NCI-H510A treated with DMSO at 0.1 percent for 48 hours (cell line): ENCODE measurements at places on chromosomes 12 and 14.

DNA sequence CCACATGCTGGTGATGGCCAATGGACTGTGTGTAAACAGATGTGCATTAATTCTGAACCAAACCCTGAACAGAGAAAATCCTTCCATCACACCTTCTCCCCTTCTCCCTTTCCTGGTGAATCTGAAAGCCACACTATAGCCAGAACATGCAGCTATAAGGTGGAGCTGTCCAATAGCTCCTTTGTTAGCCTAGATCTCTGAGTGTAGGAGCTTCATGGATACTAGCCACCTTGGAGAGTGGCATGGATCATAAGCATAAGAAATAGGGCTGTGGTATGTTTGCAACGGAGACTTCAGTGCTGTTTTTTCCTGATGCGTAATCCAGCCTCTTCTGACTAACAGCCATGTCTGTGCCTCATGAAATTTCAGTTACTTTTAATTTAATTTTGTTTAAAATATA lies 364.5 kb downstream of the BTG1 start:
- no peak for DNase-seq

DNA sequence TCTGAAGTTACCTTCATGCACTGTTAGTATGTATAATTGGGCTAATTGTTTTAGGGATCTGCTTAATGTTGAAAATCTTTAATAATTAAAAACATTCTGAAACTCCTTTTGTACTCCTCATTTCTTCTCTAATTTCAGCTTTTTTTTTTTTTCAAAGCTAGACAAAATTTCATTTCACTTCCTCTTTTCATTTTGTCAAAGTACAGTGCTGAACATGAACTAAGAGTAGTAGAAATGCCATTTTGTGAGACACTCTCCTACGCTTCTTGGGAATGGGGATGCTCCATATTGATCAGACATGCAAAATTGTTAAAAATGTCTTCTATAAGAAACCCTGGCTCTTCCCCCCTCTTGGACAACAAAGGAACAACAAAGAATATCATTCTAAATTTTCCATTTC lies 1.7 kb downstream of the ABCD2 start:
- DNase-seq, result no peak

- no peak for DNase-seq
These were observed 295.1 kb downstream of the GRIN2B start for GRCh38 chr12:13686260-13686659.

DNA sequence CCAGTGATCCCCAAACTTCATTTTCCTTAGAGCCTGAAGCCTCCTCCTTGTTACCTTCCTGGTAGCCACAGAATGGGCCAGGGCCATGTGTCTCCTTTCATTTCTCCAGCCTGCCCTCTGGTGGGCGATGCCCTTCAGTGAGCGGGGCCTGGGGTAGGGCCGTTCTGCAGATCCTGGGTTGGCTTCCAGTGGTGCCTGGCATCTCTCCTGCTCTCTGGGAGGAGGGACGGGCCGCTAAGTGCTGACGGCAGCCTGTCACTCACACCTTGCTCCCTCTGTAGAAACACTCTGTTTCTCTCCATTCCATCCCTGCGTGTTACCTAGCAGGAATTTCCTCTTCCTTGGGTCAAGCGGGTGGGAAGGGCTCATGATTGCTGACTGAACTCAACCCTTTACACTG lies 232.1 kb downstream of the CACNA1C start:
- DNase-seq, result peak; percentile 78

GRCh38 chr12:66962290-66962689 lies 283.4 kb upstream of the GRIP1 start:
- DNase-seq, result no peak

DNA sequence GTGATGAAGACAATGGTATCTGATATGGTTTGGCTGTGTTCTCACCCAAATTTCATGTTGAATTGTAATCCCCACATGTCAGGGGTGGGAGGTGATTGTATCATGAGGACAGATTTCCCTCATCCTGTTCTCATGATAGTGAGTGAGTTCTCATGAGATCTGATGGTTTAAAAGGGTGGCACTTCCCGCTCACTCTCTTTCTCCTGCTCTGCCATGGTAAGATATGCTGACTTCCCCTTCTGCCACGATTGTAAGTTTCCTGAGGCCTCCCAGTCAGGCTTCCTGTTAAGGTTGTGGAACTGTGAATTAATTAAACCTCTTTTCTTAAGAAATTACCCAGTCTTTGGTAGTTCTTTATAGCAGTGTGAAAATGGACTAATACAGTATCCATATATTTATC lies 25.6 kb upstream of the PTHLH start:
- DNase-seq, result no peak

GRCh38 chr14:81990312-81990761 lies 456.7 kb upstream of the SEL1L start:
- DNase-seq, result peak; percentile 62

DNA sequence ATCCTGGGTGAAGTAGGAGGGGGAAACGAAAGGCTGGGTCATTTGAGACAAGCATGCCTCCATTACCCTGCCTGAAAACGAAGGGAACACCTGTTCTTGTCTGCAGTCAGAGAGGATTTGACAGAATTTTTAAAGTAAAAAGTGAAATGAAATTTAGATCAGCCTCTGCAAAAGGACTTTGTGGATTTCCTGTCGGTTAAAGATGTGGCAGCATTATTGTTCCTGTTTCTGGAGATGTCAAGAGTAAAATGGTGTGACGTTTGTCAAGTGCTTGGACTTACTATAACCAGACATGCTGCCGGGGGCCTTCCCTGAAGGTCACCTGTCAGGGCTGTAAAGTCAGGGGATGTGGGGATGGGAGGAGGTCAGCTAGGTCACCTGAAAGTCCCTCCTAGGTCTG lies 32.0 kb downstream of the NRXN3 start:
- DNase-seq, result no peak

GRCh38 chr14:56057071-56057741 lies 61.0 kb upstream of the PELI2 start:
- DNase-seq, result peak; percentile 44

- DNase-seq, result no peak
These were observed 3.5 kb downstream of the SERPINA5 start for GRCh38 chr14:94584591-94585280.

DNA sequence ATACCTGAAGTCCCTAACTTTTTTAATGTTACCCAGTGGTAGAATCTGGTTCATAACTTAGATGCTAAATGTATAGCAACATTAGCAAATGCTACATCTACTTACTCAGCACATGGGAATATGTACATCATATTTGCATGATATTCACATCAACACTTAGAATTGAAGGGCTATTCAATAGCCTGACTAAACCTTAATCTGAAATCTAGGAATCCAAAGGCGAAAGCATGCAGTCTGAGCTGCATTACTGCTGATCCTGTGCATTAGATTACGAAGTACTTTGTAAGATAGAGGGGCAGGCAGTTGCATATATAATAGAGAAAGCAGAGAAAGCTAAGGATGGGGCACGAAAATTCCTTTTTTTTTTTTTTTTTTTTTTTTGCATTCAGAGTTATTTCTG lies 40.4 kb downstream of the SLC38A4 start:
- no peak for DNase-seq

DNA sequence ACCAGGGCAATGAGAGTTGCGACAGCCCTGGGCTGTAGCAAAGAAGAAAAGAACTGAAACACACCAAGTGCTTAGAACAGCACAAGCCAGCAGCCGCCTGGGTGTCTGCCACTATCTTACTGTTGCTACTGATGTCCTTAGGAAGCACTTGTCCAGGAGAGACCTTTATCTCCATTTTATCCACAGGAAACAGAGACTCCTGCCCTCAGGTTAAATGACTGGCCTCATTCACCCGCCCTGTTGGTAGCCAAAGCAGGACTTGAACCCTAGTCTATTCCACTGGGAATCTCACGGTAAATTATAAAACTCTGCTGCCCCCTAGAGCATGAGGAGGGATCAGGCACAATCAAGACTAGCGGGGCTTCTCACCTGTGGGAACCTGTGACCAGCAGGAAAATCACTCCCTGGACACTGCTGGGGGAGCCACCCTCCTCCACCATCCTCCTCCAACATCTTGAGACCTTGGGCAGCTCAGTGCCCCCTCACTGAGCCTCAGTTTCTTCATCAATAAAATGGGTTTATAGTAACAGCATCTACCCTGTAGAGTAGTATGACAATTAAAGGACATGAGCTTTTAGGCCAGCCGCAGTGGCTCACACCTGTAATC lies 20.5 kb upstream of the TESC start:
- peak; percentile 88 for DNase-seq

- no peak for DNase-seq
These were observed 32.4 kb downstream of the BICD1 start for GRCh38 chr12:32139064-32139421.

- no peak for DNase-seq
These were observed 44.3 kb downstream of the TMTC2 start for GRCh38 chr12:82730953-82731459.

- DNase-seq, result no peak
These were observed 85.5 kb upstream of the VRK1 start for GRCh38 chr14:96711559-96712267.

DNA sequence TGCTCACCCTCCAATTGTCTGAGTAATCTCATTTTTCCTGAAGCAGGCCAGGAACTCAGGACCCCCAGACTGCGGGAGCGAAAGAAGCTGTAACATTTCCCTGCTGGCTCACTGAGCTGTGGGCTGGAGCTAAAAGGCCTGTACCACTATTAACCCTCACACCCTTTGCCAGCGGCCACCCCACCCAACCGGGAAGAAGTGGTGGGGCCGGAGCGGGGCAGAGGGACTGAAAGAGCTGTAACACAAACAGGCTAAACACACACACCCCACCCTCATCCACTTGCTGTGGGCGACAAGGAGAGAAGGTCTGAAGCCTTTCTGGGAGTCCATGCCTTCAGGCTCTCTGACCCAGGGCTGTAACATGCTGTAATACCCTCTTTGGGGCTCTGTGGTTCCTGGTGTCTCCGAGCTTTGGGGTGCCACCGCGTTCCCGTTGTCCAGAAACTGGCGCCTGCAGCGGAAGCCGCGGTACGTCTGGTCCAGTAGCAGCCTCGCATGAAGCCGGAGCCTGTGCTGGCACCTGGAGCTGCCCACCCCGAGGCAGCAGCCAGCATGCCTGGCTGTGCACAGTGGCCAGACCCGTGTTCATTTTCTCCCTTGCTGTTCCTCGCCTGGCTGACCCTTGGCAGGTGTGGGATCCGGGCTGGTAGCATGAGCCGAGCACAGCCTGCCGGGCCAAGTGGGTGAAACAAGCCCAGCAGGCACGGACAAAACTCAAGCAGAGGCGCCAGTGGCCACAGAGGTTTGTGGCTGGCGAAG lies 345.5 kb upstream of the MGAT4C start:
- no peak for DNase-seq

- no peak for DNase-seq
These were observed 175.3 kb downstream of the PLCZ1 start for GRCh38 chr12:18562531-18562930.

GRCh38 chr14:27267876-27268275 lies 670.0 kb upstream of the NOVA1 start:
- no peak for DNase-seq

DNA sequence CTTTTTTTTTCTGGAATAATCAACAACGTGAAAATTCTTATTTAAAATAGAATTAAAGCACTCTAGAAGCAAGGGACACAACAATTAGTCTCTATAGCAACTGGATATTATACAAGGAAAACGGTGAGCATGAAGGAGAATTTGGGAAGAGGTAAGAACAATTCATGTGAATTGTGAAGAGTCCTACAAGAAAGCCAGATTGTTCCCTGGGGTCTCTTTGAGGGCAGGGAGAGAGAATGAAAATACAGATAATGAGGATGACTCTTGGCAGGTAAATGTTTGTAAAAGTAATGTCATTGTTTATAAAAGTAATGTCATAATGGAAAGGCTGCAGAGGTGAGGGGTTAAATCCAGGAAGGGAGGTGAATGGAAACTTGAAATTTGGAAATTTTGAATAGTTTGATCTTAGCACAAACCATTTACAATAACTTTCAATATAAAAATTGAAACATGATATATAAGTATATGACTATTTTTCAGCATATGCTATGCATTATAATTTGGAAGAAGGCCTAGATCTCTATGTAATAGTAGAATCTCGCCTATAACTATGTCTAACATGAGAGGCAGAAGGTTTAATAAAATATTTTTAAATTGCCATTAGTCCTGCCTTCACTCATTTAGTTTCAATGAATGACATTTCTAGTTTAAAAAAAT lies 378.8 kb upstream of the DCN start:
- DNase-seq, result no peak

DNA sequence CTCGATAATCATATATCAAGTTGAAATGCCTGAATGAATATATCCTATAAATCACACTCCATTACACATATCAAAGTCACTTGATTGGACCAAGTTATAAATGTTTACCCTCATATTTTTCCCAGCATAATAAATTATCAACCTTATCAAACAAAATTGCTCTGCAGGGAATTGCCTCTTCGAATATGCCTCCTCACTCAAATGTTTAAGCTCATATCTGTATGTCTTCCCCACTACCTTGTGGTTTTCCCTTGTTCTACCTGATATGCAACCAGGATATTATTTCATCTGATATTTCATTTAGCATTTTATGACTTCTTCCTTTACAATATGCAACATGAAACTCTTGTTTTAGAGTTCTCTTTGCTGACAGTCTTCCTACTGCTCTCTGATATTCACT lies 226.4 kb downstream of the RASSF9 start:
- DNase-seq, result no peak

GRCh38 chr12:15092826-15093225 lies 120.0 kb downstream of the PDE6H start:
- DNase-seq, result no peak

DNA sequence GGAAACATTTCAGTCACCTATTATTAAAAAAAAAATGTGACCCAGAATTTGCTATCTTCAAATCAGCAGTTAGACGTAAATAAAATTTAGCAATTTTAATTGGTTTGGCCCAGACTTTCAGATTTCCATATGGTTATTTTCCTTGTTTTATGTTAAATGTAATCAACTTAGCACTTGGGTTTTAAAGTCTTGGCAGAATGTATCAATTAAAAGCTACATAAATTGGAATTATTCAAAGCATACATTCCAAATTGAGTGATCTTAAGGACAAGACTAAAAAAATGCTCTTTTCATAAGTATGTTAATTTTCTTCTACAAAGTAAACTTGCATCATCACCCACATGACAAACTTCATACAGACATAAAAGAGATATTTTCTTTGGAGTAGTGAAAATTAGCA lies 3.4 kb downstream of the KITLG start:
- no peak for DNase-seq

- DNase-seq, result no peak
These were observed 8.6 kb downstream of the ASB2 start for GRCh38 chr14:93967637-93968250.

- DNase-seq, result no peak
These were observed 422.2 kb downstream of the NOVA1 start for GRCh38 chr14:26175658-26176057.

- DNase-seq, result no peak
These were observed 239.2 kb downstream of the MSRB3 start for GRCh38 chr12:65517656-65518210.
